G401 (cell line): ENCODE measurements at places on chromosomes 7 and 10. TPM values are rescaled to one million over a fixed set of nuclear protein-coding genes. Genes with fewer than 3 reads are reported as not detected.

- no peak for DNase-seq
Measured at GRCh38 chr7:123282181-123282580, 82.4 kb upstream of the SLC13A1 start.

DNA sequence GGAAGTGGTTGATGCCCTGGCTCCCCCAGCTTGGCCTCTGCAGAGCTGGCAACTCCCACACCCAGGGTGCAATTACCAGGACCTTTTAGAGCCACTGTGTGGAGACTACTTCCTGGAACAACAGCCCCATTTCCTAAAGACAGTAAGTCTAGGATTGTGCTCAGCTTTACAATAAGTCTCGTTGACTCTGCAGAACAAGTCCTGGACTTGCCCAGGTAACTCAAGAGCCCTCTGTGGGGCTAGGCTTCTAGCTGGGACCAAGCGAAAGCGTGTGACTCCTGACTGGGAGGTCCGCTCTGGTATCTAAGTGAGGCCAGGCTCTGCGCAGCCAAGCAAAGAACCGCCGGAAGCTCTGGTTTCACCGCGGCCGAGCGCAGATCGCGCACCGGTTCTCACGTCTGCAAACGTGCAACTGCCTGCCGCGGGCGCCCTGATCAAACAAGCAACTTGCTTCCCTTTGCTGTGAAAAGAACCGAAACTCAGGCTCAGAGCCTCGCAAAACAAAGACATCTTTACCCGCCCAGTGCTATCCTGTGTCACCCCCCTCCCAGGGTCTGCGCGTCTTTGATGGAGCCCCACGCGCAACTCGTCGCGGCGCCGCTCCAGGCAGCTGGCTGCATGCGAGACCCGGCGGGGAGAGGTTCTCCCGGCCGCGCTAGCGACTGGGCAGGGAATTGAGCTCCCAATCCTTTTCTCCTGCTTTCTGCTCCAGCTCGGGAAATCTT lies 4.4 kb upstream of the PDLIM1 start:
- no peak for DNase-seq

DNA sequence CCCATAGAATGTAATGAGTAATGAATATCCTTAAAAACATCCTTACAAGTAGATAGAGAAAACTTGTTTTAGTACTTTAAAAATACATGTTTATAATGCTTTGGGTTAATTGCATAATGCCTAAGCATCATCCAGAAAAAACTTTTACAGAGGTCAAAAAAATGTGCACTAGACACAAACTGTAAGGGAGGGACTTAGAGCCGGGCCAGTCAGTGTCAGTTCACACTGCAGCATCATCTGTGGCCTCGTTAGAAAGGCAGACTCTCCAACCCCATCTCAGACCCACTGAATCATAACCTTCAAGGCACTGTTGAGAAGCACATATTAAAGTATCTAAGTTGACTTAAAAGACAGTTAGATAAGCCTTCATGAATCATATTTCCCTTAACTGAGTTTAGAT lies 230.1 kb upstream of the PRPS1L1 start:
- no peak for DNase-seq

DNA sequence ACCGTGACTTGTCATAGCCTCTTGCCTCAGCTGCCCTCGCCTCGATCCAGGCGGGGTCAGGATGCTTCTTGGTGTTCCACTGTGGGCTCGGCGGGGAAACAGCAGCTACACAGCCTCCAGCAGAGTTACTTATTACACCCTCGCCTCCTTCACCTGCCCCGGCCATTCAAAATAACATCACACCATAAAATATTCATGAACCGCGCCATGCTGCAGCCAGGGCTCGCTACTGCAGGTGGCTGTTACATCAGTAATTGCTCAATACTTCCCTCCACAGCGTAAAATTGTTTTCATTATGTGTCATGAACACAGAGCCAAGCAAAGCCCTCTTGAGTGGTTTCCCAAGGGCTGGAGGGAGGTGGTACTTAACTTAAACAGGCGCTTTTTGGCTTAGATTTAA lies 241.5 kb upstream of the SP8 start:
- no peak for DNase-seq

DNA sequence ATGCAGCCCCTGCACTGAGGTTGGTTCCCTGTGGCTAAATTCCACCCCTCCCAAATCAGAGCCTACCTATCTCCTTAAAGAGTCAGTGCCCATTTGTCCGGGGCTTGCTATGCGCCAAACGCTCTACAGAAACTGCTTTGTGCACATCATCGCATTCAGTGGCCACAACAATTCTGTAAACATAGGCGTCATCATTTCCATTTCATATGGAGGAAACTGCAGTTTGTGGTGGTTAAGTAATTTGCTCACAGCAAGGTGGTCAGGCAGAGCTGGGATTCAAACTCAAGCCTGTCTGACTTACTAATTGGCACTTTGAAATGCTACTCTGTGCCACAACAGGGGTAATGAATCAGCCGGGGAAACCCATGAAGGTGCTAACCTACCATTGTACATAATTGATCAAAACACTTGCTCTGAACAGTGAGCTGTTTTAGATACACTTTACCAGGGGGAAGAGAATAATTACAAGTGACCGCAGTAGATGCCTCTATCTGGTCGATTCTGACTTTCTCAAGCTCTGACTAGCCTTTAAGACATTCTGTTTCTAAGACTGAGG lies 775.5 kb downstream of the LRMDA start:
- DNase-seq: no peak

- DNase-seq: no peak
Measured at GRCh38 chr10:125911990-125912389, 15.6 kb downstream of the FANK1 start.

DNA sequence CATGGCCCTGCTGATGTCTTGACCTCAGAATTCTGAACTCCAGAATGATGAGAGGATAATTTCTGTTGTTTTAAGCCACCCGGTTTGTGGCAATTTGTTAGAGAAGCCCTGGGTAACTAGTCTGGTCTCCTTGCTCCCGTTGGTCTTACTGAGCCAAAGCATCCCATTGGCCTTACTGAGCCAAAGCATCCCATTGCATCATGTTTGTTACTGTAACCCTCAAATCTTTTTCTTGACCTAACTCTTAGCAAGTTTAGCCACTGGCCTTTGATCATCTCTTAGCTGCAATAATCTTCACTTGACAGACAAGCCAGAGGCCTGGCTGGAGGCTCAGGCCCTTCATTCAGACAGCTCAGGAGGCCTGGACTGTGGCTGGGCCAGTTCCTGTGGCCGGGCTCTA lies 21.8 kb downstream of the TBXAS1 start:
- DNase-seq: no peak

The MYOF gene
- total RNA-seq: 71.6 and 72.7 TPM in 2 replicates

The LEP gene
- not detected in 2 replicates for total RNA-seq

The NUTM2E gene
- total RNA-seq: not detected in 2 replicates

The PAPOLB gene
- total RNA-seq: 0.34 TPM in 1 of 2 replicates, not detected in the other

The PTPRZ1 gene
- total RNA-seq: not detected in 2 replicates
